ENCODE measurements at places on chromosomes 7 and 10. TPM values are rescaled to one million over a fixed set of nuclear protein-coding genes. Genes with fewer than 3 reads are reported as not detected.

DNA sequence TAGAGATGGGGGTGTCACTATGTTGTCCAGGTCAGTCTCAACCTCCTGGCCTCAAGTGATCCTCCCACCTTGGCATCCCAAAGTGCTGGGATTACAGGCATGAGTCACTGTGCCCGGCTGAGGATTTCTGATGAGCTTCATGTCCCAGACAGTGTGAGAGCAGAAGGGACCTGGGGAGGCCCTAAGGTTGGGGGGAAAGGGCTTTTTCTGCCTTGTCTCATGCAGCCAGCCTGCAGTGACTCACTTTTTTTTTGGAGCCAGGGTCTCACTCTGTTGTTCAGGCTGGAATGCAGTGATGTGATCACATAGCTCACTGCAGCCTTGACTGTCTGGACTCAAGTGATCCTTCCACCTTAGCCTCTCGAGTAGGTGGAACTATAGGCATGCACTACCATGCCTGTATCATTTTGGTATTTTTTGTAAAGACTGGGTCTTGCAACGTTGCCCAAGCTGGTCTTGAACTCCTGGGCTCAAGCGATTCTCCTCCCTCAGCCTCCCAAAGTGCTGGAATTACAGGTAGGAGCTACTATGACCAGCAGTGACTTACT is 14.6 kb downstream of the COL26A1 start:
- no peaks in the 10 kb centered on the region for H3K27me3 ChIP-seq
- no peak overlapping the region for H3K27ac ChIP-seq
- peaks cover 5% of the 10 kb centered on the region for H3K4me1 ChIP-seq
- DNase-seq, result no peak

- DNase-seq, result no peak
- H3K27ac ChIP-seq, result no peak overlapping the region
- H3K27me3 ChIP-seq, result no peaks in the 10 kb centered on the region
- H3K4me3 ChIP-seq, result no peak overlapping the region
- no peaks in the 10 kb centered on the region for H3K4me1 ChIP-seq
- no peaks in the 10 kb centered on the region for H3K36me3 ChIP-seq
Measured at GRCh38 chr7:40922316-40922670, 780.6 kb downstream of the INHBA start.

DNA sequence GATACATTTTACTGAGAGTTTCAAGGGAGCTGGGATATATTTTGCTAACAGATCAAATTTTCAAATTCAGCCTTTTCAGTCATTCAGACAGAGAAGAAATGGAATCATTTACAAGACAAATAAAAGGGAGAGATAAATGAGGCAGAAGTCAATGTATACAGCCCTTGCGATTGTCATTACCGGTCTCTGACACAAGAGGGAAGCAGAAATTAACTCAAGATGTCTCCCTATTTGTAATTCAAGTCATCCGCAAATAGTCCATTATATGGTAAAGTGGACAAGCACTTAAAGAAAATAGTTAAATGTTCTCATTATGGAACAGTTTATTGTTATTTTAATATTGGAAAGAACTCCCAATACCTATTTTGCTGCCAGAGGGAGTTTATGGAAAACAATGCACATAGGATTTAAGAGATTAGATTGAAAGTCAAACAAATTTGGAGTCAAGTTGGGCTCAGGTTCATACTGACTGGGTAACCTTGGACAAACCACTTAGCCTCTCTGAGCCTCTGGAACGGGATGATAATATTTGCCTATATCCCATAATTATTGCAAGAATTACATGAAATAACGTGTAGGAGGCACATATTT is 89.3 kb upstream of the PRKCQ start:
- H3K4me3 ChIP-seq, result no peak overlapping the region
- H3K27me3 ChIP-seq, result no peaks in the 10 kb centered on the region
- DNase-seq, result peak; percentile 50
- no peak overlapping the region for H3K27ac ChIP-seq
- H3K4me1 ChIP-seq, result no peaks in the 10 kb centered on the region
- H3K36me3 ChIP-seq, result no peaks in the 10 kb centered on the region

DNA sequence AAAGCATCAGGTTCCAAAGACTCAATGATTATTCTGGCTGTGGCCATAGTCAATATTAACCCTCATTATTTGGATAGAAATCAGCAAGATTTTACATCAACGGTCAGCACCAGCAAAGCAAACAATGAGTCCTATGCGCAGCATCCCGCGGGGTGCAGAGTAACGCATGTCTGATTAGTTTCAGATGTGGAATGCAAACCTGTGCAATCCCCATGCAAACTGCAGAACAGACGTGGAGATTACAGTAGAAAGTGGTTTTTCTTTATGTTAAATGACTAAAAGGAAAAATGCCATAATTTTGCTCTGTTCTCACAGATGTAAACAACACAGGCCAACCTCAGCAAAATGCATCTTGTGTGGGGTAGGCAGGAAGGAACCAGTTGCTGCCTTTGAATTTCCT is 258.1 kb upstream of the GRB10 start:
- H3K4me1 ChIP-seq, result no peaks in the 10 kb centered on the region
- no peak overlapping the region for H3K27ac ChIP-seq
- H3K36me3 ChIP-seq, result peaks cover 10% of the 10 kb centered on the region
- H3K4me3 ChIP-seq, result no peak overlapping the region

DNA sequence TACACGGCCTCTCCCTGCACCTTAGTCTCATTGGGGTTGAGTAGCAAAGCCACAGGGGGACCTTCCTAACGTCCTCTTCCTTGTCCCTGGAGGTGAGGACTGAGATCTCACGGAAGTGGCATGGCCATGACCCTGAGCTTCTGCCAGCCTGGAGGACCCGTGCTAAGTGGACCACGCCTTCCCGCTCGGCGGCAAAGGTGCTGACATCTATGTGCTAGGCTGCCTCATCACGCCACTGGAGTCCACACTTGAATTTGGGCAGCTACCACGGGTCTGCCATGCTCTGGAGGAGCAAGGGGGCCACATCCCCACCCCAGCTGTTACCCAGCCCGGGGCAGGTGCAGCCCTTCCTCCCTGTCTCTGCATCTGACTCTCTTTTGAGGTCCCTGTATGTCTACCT is 15.3 kb downstream of the GHRHR start:
- peaks cover 8% of the 10 kb centered on the region for H3K27me3 ChIP-seq
- no peak overlapping the region for H3K4me3 ChIP-seq
- H3K4me1 ChIP-seq, result no peaks in the 10 kb centered on the region
- peak; percentile 29 for DNase-seq
- H3K36me3 ChIP-seq, result no peaks in the 10 kb centered on the region
- H3K27ac ChIP-seq, result no peak overlapping the region

GRCh38 chr7:96311967-96312366 is 9.9 kb downstream of the SLC25A13 start:
- DNase-seq, result no peak
- no peak overlapping the region for H3K4me3 ChIP-seq
- H3K4me1 ChIP-seq, result peaks cover 22% of the 10 kb centered on the region
- no peaks in the 10 kb centered on the region for H3K27me3 ChIP-seq

GRCh38 chr7:30163231-30163894 is 28.6 kb downstream of the MTURN start:
- peaks cover 11% of the 10 kb centered on the region for H3K27me3 ChIP-seq
- H3K36me3 ChIP-seq, result no peaks in the 10 kb centered on the region
- H3K4me1 ChIP-seq, result no peaks in the 10 kb centered on the region
- H3K27ac ChIP-seq, result peak overlapping the region; percentile 64

DNA sequence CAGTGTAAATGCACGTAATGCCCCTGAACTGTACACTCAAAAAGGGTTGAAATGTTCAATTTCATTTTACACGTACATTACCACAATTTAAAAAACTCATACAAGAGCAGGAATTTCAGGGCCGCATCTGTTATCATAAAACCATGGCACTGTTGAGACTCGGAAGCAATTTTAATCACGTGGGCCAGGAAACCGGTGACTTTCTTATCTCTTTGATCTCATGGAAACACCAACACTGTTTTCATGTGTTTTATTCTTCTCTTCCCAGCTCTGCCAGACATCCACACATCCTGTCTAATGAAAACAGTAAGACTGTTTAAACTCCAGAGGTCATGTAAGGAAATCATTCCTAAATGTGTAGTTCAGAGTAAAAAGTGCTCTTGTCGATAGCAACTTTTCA is 35.9 kb downstream of the PTPRE start:
- no peak overlapping the region for H3K4me3 ChIP-seq
- no peak overlapping the region for H3K27ac ChIP-seq
- no peaks in the 10 kb centered on the region for H3K36me3 ChIP-seq
- no peak for DNase-seq

DNA sequence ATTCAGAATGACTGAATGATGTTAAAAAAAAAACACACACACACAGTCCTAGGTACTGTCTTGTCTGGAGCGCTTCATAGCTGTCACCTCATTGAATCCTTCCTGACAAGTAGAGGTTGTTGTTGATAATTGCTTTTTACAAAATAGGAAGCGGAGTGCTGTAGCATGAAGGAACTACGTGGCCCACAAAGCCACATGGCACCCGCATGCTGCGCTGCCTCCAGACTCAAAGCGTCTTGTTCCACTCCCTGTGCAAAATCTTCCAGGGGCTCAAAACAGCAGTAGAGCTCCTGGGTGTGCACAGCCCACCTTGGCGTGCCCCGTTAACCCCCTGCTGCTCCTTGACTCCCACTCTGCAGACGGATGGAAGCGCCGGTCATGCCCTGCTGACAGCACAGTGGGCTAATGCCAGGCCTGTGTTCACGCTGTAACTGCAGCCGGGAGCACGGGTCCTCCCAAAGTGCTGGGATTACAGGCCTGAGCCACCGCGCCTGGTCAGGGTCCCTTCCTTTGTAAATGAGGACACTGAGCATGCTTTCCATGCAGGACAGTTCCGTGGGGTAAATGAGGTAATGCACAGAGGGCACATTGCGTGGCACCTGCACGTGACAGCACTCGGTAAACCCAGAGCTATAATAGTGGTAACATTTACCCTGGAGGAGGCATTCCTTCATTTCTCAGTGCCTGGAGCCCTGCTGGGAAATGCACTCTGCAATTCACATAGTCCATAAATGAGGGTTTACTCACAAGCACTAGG is 91.1 kb upstream of the GNA12 start:
- H3K4me3 ChIP-seq, result no peak overlapping the region
- no peaks in the 10 kb centered on the region for H3K36me3 ChIP-seq
- H3K4me1 ChIP-seq, result no peaks in the 10 kb centered on the region
- H3K27ac ChIP-seq, result no peak overlapping the region

GRCh38 chr7:44772867-44773266 is 23.6 kb upstream of the PPIA start:
- H3K27me3 ChIP-seq, result no peaks in the 10 kb centered on the region
- H3K27ac ChIP-seq, result no peak overlapping the region
- H3K4me3 ChIP-seq, result no peak overlapping the region
- H3K4me1 ChIP-seq, result no peaks in the 10 kb centered on the region

DNA sequence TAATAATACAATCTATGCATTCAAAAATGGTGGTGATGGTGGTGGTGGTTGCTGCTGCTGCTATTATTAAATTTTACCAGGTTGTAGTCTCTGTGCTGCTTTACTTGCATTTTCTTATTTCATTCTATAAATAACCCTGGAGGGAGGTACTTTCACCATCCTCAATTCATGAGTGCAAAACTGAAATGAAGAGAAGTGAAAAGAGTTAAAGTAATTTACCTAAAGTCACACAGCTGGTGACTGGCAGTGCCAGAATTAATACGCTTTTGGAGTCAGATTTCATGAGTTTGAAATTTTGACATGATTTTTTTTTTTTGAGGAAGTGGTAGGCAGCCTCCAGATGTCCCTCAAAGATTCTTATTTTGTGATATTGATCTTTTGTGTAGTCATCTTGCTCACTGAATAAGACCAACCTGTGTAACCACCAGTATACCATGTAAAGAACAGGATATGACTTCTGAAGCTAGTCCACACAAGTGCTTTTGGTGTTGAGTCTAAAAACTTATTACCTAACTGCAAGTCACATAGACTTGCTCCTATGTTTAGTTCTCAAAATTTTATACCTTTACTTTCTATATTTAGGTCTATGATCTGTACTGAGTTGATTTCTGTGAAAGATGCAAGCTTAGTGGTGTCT is 218.8 kb downstream of the ZWINT start:
- no peak overlapping the region for H3K4me3 ChIP-seq
- H3K27me3 ChIP-seq, result no peaks in the 10 kb centered on the region
- H3K4me1 ChIP-seq, result no peaks in the 10 kb centered on the region
- H3K27ac ChIP-seq, result no peak overlapping the region

DNA sequence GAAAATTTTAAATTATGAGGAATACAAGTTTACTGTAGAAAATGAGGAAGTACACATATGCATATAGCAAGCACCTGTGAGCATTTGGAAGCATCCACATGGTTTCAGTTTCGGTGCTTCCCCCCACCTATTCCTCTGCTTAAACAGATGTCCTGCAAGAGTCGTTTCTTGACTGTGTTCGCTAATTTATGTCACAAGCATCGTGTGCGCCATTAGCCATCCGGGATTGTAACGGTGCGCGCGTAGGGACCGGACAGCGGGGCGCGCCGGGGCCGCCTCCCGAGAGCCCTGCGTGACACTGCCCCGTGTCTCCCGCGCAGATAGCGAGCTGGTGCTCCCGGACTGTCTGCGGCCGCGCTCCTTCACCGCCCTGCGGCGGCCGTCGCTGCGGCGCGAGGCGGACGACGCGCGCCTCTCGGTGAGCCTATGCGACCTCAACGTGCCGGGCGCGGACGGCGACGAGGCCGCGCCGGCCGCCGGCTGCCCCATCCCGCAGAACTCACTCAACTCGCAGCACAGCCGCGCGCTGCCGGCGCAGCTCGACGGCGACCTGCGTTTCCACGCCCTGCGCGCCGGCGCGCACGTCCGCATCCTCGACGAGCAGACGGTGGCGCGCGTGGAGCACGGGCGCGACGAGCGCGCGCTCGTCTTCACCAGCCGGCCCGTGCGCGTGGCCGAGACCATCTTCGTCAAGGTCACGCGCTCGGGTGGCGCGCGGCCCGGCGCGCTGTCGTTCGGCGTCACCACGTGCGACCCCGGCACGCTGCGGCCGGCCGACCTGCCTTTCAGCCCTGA is 90.9 kb downstream of the NEURL1 start:
- no peaks in the 10 kb centered on the region for H3K36me3 ChIP-seq
- H3K27me3 ChIP-seq, result no peaks in the 10 kb centered on the region
- H3K27ac ChIP-seq, result no peak overlapping the region
- H3K4me3 ChIP-seq, result no peak overlapping the region

GRCh38 chr10:70132098-70133029 is at the start of gene AIFM2:
Gene AIFM2, minus strand, starts transcription at chr10:70132825. Its CDS starts 8,741 bp downstream, at chr10:70124084.
- no peaks in the 10 kb centered on the region for H3K4me1 ChIP-seq
- peak; percentile 90 for DNase-seq
- peak within 1 kb of the TSS; percentile 80 for H3K4me3 ChIP-seq
- H3K27me3 ChIP-seq, result peaks cover 21% of the 10 kb centered on the region

- no peaks in the 10 kb centered on the region for H3K27me3 ChIP-seq
- H3K36me3 ChIP-seq, result no peaks in the 10 kb centered on the region
- no peaks in the 10 kb centered on the region for H3K4me1 ChIP-seq
- no peak overlapping the region for H3K4me3 ChIP-seq
Measured at GRCh38 chr7:114554781-114555537, 140.3 kb downstream of the FOXP2 start.

GRCh38 chr10:35995485-35995884 is 353.4 kb upstream of the FZD8 start:
- no peaks in the 10 kb centered on the region for H3K36me3 ChIP-seq
- no peaks in the 10 kb centered on the region for H3K4me1 ChIP-seq
- no peaks in the 10 kb centered on the region for H3K27me3 ChIP-seq
- DNase-seq, result no peak
- no peak overlapping the region for H3K4me3 ChIP-seq
- H3K27ac ChIP-seq, result no peak overlapping the region

GRCh38 chr10:60271319-60272040 is 118.2 kb downstream of the ANK3 start:
- peaks cover under 1% of the 10 kb centered on the region for H3K4me1 ChIP-seq
- DNase-seq, result no peak
- no peaks in the 10 kb centered on the region for H3K36me3 ChIP-seq
- no peaks in the 10 kb centered on the region for H3K27me3 ChIP-seq
- H3K4me3 ChIP-seq, result no peak overlapping the region

GRCh38 chr7:150520145-150520544 is 5.5 kb downstream of the GIMAP7 start:
- no peaks in the 10 kb centered on the region for H3K4me1 ChIP-seq
- no peaks in the 10 kb centered on the region for H3K36me3 ChIP-seq
- H3K4me3 ChIP-seq, result no peak overlapping the region

FZD1 gene
- 5.0 TPM for total RNA-seq

ALOX5 gene
- total RNA-seq, result 1.1 TPM

NPVF gene
- total RNA-seq, result not detected

AFAP1L2 gene
- total RNA-seq, result 1.5 TPM

LRRC4 gene
- total RNA-seq, result 1.2 TPM
